H4 (cell line): ENCODE measurements at places on chromosomes 12 and 14. TPM values are rescaled to one million over a fixed set of nuclear protein-coding genes. Genes with fewer than 3 reads are reported as not detected.

Gene OR11H7
- not detected in 2 replicates for total RNA-seq

DNA sequence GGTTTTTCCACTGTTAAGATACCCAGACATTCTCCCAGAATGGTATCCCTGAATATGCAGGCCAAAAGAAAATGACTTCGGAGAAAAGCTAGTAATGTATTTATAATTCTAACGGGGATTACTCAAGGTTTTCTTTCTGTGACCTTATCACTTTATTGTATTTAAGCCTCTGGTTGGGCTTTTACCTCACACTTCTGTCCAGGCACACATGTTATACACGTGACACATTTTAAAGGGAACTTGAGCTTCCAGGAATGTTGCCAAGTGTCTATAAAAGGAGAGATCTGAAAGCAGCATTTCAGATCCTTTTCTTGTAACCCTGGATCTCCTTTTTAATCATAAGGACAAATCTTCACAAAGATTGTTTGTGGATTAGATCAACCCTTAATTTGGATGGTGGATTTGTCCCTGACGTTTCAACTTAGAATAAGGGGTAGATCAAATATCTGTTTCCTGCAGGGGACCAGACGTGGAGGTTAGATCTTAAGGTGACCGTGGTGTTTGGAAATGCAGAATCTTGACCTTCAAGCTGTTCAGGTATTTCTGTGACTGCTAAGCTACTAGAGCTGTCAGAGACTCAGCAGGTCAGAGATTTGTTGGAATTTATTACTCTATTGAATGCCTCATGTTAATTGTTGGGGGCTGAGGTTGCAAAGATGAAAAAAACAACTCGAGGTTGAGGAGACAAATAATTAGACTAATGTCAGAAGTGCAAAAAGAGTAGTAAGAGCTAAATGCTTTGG lies 1.5 kb downstream of the CIPC start:
- DNase-seq: peak; percentile 74

GRCh38 chr14:55545779-55546178 lies 34.2 kb upstream of the KTN1 start:
- no peak for DNase-seq

DNA sequence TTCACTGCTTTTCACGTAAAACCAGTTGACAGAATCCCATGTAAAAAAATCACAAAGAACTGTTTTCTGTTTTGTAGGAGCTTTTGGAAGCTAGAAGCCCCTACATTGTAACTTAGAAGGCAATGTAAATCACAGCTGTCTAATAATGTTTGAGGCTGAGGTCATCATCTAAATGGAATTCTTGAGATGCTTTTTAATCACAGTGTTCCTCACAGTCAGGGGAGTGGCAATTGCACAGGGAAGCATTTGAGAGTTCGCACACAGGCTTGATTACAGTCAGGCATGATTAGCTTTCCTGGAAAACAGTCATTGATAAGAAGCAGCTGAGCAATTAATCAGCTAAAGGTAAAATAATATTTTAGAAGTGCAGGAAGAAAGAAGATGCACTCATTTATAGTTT lies 2.9 kb downstream of the SLC17A8 start:
- no peak for DNase-seq
